ENCODE measurements at places on chromosomes 1 and 21. TPM values are rescaled to one million over a fixed set of nuclear protein-coding genes. Genes with fewer than 3 reads are reported as not detected.

The CADM3 gene
- total RNA-seq: not detected

The PODN gene
- not detected for total RNA-seq

DNA sequence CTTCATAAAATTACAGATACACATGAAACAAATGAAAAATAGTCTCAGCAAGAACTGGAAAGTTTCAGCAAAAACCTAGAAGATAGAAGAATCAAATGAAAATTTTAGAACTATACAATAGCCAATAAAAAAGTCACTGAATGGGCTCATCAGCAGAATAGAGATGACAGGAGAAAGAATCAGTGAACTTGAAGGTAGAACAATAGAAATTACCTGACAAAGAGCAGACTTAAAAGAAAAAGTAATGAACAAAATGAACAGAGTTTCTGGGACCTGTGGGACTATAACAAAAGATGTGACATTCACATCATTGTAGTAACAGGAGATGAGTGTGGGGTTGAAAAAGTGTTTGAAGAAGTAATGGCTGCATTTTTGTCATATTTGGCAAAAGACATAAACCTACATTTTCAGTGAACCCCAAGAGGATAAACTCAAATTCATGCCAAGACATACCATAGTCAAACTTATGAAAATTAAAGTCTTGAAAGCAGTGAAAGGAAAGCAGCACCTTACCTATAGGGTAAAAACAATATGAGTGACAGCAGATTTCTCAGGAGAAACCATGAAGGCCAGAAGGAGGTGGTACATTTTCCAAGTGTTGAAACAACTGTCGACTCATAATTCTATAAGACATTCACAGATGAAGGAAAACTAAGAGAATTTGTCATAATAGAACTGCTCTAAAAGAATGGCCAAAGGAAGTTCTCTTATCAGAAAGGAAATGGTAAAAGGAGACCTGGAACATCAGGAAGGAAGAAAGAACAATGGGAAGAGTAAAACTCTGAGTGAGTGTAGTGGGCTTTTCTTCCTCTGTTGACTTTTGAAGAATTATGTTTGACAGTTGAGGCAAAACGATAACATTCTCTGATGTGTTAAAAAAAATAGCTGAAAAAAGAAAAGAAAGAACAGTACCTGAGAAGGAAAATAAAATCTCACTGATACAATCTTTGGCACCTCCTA, 23.5 kb downstream of the NTPCR start:
- DNase-seq: no peak

DNA sequence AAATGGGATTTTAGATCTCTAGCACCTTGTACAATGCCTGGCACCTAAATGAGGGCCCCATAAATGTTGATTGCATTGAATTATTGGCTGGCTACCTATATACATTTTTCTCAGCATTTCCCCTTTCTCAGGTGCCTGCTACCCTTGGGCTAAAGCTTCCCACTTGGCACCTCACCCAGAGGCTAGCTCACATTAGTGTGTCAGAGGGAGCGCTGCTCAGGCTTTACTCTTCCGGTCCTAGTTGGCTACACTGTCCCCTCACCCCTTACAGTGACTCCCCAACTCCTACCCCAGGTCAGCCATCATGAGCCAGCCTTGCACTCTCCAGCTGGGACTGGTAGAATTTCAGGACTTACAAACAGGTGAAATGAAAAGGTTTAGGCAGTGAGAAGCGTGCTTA, 9.5 kb downstream of the TRAF5 start:
- DNase-seq: no peak

The CAPN9 gene
- not detected for total RNA-seq

The KRTAP19-3 gene
- total RNA-seq: not detected
